AG20443 (cell line): ENCODE measurements at places on chromosomes 7 and 10.

GRCh38 chr10:21505711-21506278 lies 19.7 kb downstream of the SKIDA1 start:
- no peak for DNase-seq

- no peak for DNase-seq
Measured at GRCh38 chr10:119353421-119353820, 146.1 kb downstream of the GRK5 start.

- no peak for DNase-seq
Measured at GRCh38 chr10:50447691-50448090, 176.1 kb downstream of the SGMS1 start.

DNA sequence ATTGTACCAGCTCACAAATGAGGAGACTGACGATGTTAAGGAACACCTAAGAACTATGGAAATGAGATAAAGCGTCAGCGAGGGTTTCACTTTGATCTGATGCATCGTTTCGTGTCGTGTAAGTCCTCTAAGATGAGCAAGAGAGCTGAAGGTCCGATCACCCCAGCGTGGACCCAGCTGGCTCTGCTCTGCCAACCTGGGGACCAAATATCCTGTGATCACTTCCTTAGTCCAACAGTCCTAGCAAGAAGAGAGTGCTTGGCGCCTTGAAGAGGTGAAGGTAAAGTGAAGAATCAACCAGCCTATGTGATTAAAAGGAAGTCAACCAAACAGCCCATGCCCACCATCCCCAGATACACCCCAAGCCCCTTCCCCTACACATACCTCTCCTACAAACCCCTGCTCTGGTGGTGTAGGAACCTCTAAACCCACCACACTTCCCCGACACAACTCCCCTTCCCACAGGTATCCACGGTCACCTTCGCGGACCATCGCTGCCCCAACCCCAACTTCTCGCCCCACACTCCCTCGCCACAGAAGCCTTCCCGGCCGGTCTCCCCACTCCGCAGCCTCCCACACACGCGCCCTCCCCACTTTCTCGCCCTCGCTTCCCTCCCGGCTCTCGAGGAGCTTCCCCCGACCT lies 722 bp downstream of the UPF2 start:
- DNase-seq: peak; percentile 21

DNA sequence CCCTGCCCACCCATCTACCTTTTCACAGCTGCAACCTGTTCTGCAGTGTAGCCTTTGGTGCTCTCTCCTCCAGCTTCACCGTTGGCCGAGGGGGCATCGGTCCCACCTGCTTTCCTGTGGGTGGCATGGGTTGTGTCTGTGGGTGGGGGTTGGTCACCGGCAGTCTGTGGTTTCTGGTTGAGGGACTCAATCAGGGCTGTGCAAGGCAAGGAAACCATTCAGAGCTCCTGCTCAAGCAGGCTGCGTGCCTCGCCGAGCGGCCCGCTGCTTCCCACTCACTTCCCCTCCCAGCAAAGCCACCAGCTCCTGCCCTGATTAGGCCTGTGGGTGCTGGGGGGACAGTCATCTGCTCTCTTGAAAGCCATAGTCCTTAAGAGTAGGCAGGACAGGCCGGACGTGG lies 9.8 kb downstream of the DNAJB12 start:
- no peak for DNase-seq

DNA sequence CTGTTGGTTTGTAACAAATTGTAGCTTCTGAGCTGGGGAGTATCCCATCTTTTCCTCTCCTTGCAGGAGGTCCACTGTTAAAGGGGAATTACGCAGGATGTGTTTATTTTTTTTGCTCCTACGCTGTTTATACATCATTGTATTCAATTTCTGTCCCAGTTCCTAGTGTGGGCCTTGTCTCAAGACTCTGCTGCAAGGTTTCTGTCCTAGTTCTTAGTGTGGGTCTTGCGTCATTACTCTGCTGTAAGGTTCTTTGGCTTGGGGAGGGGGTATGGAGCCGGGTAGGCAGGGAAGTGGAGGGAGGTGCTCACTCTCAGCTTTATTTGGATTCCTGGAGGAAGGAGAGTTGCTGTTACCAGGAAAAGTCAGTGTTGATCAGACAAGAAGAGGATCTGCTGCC lies 64.0 kb upstream of the TRIM8 start:
- no peak for DNase-seq

- no peak for DNase-seq
Measured at GRCh38 chr10:133419211-133419950, 5.0 kb downstream of the SPRN start.

DNA sequence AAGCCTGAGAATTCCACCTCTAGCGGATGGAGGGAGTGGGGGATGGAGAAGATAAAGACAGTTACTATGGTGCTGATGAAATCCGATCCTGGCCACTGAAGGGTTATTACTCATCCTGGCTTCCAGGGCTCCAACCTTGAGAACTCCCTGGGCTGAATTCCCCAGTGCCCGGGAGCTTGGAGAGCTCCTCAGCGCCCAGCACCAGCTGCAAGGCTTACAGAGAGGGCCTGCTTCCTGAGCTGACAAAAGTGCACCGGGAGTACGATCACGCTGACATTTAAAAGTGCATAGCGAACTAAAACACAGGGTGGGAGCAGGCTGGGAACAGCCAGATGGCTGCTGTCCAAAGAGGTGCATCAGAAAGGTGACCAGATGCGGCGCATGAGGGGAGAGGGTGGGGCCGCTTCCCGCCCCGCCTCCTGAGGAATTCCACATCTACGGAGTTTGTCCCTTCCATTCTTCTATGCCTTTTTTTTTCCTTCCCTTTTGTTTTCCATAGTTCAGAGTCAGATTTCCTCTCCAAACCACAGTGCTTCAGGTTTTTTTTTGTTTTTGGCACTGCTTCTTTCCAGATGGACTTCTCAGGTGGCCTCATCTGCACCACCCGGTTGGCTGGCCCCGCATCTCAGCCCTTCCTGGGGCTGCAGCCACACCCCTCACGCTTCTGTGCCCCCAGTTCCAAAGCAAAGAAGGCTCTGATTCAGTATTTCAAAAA lies 62.4 kb upstream of the MKRN1 start:
- peak; percentile 65 for DNase-seq

DNA sequence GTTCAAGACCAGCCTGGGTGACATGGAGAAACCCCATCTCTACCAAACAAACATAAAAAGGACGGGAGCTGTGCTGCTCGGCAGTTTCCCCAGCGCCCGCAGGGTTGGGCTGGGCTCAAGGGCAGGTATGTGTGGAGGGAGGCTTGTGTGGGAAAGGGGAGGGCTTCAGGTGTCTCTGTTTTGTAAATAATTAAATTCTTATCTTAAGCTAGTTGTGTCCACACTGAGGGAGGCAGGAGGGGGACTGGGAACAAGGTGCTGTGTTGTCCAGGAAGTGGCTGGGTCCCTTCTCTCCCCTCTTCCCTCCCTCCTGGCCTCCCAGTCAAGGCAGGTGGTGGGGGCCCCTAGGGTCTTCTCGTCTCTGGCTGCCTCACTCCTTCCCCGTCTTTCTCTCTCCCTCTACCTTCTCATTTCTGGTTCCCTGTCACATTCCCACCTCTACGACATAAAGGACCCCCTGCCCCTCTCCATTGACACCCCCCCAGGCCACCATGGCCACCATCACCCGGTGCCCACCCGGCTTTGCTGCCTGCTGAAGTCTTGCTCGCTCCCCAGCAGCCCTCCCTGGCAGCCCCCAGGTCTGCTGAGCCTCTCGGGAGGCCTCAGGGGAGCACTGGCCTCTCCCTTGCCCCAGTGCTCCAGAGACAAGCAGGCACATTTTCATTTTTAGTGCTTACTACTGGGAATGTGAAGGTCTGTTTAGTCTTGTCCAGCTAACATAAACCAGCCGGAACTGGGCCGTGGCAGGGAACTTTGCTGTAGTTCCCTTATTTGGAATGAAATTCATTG lies 19.3 kb downstream of the NEURL1 start:
- peak; percentile 10 for DNase-seq

- no peak for DNase-seq
Measured at GRCh38 chr10:97270523-97271154, 21.8 kb downstream of the ARHGAP19 start.

GRCh38 chr7:3300221-3300650 lies 816 bp upstream of the SDK1 start:
- no peak for DNase-seq

DNA sequence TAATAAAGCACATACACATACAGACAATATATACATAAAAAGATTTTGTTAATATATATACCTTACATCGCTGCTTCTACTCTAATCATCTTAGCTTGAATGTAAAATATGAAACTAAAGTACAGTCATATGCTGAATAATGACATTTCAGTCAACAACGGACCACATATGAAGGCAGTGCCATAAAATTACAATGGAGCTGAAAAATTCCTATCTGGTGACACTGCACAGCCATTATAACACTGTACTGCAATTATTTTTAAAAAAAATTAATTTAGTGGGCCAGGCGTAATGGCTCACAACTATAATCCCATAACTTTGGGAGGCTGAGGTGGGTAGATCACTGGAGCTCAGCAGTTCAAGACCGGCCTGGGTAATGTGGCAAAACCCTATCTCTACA lies 122.3 kb downstream of the JMJD1C start:
- DNase-seq: no peak

DNA sequence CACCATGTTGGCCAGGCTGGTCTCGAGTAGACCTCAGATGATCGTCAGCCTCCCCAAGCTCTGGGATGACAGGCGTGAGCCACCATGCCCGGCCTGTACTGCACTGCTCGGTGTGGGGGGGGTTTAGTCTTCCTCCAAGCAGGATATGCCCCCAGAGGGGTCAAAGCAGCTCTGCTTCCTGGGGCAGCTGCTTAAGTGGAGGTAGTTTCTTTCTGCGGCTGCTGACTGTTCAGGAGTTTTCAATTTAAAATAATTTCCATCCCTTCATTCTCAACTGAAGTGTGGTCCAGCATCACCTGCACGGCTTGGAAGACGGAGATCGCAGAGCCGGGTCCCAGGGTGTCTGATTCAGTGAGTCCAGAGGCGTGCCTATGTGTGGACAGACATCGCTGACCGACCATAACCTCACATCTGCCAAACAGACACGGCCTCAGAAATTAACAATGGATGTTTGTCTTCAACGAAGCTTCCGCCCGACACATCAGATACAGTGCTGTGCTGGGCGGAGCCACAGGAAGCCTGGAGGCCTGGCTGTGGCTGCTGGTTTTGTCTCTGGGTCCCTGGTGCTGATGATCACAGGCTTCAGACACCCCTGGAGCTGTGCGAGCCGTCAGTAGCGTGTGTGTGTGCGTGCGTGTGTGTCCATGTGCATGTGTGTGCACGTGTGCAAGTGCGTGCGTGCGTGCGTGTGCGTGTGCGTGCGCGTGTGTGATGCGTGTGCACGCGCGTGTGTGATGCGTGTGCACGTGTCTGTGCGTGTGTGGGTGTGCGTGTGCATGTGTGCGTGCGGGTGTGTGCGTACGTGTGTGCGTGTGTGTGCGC lies 226.5 kb upstream of the PITRM1 start:
- peak; percentile 69 for DNase-seq

DNA sequence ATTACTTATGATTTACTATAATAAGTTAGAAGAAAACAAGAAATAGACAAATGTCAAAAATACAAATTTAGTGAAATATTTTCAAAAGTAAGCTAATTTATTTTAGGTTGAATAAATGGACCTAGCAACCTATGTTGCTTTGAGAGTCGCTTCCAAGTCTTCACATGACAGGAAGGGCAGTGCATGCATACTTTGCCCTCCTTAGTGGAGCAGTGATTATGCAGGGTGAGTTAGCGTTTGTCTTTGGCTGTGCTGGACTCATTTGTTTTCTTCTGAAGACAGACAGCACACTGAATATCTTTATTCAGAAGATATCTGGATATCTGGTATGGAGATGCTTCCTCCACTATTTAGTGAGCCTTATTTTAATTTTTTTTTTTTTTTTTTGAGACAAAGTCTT lies 102.5 kb downstream of the SRI start:
- no peak for DNase-seq

DNA sequence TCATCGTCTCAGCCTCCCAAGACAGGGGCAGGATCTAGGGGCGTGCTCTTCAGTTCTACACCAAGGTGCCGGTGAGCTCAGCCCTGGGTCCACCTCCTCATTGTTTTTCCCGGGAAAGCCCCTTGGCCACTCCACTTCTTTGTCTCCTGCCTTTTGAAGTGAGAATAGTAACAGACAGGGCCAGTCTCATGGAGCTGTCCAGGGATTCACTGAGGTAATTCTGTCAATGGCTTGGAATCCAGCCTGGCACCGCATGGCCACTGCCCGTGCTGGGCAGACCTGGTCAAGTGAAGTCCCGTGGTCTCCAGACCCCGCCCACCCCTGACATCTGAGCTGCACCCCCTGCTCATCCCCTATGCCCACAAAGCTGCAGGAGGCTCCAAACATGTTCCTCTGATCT lies 138.9 kb downstream of the TNS3 start:
- DNase-seq: no peak

DNA sequence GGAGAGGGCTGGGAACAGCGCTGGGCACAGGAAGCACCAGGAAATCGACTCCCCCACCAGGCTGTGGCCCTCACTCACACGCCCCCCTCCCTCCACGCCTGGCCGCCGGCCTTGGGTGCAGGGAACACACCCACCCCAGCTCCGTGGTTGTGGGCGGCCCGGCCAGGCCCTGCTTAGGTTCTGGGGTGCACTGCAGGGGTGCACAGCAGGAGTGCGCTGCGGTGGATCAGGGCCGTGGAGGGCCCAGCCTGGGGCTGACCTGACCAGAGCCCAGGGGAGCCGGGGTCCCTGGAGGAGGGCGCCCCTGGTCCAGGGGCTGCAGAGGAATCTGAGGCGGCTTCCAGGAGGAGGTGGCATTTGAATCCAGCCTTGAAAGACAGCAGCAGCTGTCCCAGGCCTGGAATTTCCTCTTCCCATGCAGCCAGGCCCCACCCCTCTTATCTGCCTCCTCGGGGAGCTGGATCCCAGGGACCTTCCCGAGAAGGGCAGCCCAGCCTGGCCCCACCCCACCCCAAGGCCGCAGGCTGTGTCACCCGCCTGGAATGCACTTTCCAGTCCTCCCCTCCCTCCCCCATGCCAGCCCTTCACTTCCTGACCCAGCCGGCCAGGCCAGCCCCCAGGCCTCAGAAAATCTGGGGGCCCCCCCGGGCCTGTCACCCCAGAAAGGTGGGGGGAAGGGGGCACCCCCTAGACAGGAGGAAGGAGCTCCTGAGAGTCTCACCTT lies 18.4 kb upstream of the PDGFA start:
- DNase-seq: peak; percentile 97

GRCh38 chr7:35676211-35676610 lies 18.7 kb downstream of the HERPUD2 start:
- no peak for DNase-seq

GRCh38 chr7:27096768-27097514 lies 1.1 kb upstream of the HOXA1 start:
- peak; percentile 86 for DNase-seq

DNA sequence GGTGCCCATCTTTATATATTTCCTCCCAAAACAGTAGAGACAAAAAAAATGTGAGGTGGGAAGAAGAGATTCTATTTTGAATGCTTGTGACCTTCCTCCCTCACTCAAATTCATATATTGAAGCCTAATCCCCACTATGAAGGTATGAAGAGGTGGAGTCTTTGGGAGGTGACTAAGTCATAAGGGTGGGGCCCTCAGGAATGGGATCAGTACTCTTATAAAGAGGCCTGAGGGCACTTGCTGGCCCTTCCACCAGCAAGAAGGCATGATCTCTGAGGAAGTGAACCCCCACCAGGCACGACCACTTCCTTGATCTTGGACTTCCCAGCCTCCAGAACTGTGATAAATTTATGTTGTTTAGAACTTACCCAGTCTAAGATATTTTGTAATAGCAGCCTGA lies 517.2 kb upstream of the CNTNAP2 start:
- no peak for DNase-seq
